ENCODE measurements at places on chromosomes 1 and 21.

GRCh38 chr1:5367306-5367705, 624.9 kb downstream of the NPHP4 start:
- no peak for DNase-seq

- no peak for DNase-seq
Observed at GRCh38 chr21:16262091-16262490, 532.3 kb downstream of the USP25 start.

DNA sequence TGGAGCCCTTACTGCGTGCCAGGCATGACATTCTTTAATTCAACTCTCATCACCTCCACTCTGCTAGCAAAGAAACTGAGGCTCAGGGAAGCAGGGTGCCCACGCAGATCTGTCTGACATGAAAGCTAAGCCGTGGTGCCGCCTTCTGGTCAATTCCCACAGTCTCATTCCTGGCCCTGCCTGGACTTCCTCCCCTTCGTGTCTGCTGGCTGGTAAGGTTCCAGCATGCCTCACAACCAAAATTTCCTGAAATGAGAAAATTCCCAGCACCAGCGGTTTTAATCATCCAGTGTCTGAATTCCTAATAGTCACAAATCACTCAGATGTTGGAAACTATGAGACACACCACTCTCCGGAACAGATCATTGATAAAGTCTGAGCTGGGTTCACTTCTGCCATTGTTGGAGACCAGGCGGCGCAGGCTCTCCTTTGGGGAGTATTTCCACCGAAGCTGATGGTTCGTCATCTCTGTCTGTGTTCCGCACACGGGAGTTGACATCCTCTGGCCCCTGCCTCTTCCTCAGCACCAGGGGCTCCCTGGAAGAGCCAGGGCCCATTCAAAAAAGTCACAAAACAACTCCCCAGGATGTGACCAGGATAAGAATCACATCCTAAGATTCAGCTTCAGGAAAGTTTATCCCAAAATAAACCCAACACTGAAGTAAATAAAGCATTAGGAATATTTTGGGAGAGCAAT, 167.7 kb downstream of the PLPP3 start:
- no peak for DNase-seq

DNA sequence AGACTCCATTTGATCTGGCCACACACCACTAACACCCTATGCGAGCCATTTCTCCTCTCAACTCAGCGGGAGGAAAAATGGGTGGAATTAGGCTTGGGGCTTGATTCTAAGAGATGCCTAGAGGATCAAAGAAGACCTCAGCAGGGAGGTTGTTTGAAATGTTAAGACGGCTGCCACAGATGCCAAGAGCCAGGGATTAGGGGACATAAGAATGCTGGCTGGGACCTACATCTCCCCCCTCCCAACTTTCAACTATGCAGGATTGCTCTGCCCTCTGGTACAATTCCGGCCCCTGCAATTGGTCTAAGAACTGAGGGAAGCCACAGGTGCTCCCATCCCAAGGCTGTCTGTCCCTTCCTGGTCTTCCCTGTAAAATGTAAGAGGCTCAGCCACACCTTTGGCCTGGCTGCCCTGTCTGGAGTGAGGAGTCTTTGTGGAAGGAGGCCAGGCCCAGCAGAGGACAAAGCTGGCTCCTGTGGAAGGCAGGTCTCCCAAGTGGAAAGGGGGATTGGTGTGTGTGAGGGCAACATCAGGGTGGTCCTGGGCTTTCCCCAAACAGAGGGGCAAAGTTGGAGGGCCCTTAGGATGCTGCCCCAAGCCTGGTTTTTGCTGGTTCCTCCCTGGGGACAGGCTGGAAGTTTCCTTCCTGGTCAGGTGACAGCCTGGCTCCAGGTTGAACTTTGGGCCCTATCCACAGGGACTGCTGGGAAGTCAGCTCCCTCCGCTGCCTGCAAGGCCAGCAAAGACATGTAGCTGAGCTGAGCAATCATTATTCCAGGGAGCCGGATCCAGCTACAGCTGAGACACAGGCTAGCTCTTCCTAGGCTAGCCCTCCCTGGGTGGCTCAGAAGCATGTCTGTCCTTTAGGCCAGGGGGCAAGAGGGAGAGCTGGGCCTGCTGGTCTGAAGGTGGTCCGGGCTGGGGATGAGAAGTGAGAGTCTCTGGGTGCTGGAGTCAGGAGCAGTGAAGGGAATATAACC, 34.5 kb upstream of the SYNC start:
- DNase-seq: no peak

DNA sequence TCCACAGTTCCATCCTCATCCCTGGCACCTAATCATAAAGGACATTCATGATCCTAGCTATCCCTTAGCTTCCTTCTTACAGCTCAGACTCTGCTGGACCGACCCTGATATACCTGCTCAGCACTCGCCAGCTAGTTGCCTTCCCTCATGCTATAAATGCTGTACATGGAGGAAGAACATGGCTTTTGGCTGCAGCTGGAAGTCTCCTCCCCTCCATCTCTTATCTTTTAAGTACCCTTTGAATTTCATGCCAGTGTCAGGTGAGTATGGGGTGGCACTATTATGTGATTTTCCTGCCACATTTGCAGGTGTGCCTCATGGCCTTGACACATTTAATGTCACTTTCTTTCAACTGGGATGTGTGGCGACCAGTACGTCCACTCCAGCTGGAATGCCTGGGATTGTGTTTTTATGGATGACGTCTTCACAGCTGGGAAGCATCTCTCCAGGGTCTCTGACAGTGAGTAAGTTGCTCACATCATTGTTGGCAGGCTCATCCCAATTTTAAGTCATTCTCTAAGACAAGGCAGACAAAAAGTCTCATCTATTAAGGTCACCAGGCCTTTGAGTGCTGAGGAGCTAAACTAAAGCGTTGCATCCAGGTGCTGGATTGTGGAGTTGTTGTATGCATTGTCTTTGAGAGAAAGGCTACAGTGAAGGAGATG, 43.4 kb downstream of the RUNX1 start:
- DNase-seq: no peak

GRCh38 chr1:175188936-175189335, 3.6 kb downstream of the KIAA0040 start:
- DNase-seq: peak; percentile 92

GRCh38 chr1:201080135-201080534, 32.1 kb downstream of the CACNA1S start:
- DNase-seq: no peak

GRCh38 chr1:167693425-167694045, 28.2 kb upstream of the MPZL1 start:
- DNase-seq: no peak
